Fibroblast of lung (primary cell): ENCODE measurements at places on chromosomes 3 and 15. TPM values are rescaled to one million over a fixed set of nuclear protein-coding genes. Genes with fewer than 3 reads are reported as not detected.

Gene CPN2
- total RNA-seq = not detected in 2 replicates

GRCh38 chr15:69539345-69539744, 86.7 kb downstream of the RPLP1 start:
- DNase-seq = no peak

- DNase-seq = peak; percentile 39
Observed at GRCh38 chr3:150094150-150094933, 123.6 kb upstream of the PFN2 start.

DNA sequence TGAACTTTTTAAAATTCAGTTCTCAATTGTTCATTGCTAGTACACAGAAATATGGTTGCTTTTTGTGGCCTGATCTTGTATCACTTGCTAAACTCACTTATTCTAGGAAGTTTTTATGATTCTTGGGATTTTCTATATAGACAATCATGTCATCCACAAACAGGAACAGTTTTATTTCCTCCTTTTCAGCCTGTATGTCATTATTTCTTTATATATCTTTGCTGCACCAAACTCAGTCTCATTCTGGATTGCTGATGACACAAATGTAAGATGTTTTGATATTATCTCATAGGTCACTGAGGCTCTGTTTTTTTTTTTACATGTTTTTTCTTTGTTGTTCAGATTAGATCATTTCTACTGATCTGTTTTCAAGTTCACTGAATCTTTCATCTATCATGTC, 71.7 kb downstream of the TTBK2 start:
- no peak for DNase-seq

DNA sequence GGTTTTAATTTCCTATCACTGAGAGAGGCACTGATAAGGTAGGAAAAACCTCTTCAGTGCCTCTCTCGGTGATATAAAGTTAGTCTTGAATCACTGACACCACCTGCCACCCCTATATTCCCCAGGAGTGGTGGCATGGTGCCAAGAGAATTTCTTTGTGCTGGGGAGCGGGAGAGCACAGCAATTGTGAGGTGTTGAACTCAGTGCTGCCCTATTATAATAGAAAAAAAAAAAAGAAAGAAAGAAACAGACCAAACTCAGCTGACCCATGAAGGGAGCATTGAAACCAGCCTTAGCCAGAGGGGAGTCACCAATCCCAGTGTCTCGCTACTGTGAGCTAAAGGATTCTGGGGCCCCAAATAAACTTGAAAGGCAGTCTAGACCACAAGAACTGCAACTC, 201.4 kb upstream of the STT3B start:
- DNase-seq = no peak

Gene SNTN
- not detected in 2 replicates for total RNA-seq

Gene CD80
- under 0.01 TPM in 2 replicates for total RNA-seq

GRCh38 chr3:171347301-171348039, 112.7 kb downstream of the TNIK start:
- peak; percentile 80 for DNase-seq

GRCh38 chr3:65408531-65409175, 630.1 kb downstream of the MAGI1 start:
- DNase-seq = no peak

Gene A4GNT
- total RNA-seq = not detected in 2 replicates

GRCh38 chr15:70059476-70060213, 38.1 kb downstream of the TLE3 start:
- no peak for DNase-seq

Gene TMCO5A
- total RNA-seq = not detected in 2 replicates

- no peak for DNase-seq
Observed at GRCh38 chr3:11616551-11616950, 27.2 kb downstream of the VGLL4 start.

Gene IQCF5
- not detected in 2 replicates for total RNA-seq

- DNase-seq = peak; percentile 17
Observed at GRCh38 chr15:47184908-47185801, 532.1 kb upstream of the SEMA6D start.

DNA sequence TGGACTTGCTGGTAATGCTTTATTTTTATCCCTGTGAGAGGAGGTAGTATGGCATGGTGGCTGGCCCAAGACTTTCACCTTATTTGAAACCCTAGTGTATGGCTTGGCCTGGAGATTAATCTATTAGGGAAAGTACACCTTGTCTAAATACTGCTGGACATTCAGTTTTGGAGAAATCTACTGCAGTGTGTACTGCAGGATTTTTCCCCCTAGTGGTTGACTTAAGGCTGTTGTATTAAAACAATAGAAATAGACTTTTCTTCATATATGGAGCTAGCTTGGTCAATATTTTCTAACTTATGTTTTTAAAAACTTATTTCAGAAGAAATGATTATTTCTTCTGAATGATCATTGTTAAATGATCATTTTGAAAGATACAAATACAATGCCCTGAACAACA, 13.9 kb upstream of the SLITRK3 start:
- DNase-seq = no peak

Gene MPI
- 33.1 and 50.7 TPM in 2 replicates for total RNA-seq

DNA sequence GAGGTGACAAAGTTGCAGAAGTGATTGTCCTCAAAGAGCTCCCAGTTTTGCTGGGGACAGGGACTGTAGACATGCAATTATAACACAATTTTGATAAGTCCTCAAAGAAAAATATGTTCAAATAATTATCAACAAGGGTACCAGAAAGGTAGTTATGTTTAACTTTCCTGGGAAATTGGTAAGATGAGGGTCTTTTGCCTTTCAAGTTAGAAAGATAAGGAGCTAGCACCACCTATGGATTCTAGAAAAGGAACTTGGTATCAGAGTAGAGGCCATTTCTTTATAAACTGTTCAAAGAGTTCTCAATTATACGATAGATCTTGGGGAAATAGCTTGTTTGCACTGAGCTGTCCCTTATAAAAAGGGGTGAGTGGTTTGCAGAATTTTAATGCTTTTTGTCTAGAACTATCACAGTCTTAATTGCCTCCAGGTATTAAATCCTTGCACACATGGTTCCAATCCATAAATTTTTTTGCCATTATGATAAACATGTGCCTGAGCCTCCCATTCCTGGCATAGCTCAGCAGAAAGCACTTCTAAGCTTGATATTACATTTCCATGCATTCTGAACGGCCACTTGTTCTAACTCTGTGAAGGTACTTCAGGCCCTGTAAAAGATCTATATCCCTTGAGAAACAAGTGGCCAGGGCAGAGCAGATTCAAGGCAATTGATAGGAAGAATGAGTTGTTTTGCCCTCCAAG, 247.5 kb upstream of the LRIG1 start:
- DNase-seq = no peak

Gene SPATA12
- total RNA-seq = not detected in 2 replicates
